ENCODE measurements at places on chromosomes 2 and 18.

DNA sequence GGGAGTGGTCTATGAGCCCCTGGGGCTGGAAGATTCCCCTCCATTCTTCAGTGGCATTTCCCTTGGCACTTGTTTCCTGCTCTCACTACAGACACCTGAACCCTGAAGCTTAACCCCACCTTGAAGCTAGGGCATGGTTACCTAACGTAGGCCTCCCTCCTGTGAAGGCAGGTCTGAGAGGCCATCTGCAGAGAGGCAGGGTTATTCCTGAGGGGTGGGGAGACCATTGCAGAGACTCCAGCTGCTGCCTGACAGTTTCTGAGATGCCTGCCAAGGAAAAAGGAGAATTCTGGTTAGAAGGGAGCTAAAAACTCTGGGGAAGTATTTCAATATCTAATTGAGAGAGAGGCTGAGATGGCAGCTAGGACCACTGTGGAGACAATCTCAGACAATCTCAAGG, 119.3 kb upstream of the NDUFV2 start:
- no peak for DNase-seq

DNA sequence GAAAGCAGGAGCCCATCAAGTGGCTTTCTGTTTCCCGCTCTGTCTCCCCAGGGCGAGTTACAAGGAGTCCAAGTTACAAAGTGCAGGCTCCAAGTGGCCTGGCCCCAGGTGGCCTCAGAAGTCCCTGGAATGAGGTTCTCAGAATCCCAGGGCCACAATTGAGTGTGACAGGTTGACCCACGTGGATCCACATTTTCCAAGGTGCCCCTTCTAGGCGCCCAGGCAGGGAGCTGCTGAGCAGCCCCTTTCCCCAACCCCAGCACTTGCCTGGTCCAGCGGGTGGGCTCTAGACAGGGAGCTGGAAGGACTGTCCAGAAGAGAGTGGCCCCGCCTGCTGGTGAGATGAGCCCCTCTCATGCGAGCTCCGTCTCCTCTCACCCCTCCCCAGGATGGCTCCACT, 253.4 kb downstream of the CYP26B1 start:
- DNase-seq = no peak

DNA sequence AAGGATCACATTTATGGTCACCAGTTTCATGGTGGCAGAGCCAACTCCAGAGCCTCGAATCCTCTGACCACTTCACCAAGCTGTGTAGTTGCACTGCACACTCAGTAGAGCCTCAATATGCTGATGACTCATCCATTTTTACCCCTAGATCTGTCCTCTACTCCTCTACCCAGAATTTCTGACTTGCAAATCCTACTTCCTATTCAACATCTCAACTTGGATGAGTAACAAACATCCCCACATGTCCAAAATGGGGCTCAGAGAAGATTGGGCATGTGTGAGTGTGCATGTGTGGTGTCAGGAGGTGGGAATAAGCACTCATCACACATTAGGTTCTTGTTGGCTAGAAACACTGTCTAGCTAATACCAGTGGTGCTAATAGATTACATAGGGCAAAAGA, 57.8 kb upstream of the IGFBP2 start:
- peak; percentile 20 for DNase-seq

- no peak for DNase-seq
Observed at GRCh38 chr2:232997749-232998665, 15.0 kb downstream of the NGEF start.

GRCh38 chr2:74834792-74835755, 1.1 kb downstream of the HK2 start:
- DNase-seq = peak; percentile 53

DNA sequence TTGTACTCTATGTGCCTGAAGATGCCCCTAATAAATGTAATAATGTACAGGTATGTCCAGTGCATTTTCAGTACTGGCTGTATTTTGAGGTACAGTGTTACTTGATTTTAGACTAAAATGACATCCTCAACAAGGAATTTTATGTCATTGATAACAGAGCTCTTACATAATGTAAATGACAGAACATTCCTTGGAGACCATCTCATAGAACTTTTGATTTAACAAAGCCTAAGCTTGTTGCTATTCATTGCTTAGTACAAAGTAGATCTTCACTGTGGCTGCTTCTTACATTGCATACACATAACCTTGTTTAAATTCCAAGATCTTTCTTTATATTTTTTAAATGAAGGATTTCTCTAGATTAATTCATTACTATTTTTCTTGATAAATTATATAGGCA, 24.1 kb downstream of the DYNC1I2 start:
- no peak for DNase-seq

GRCh38 chr2:53519918-53520841, 247.4 kb upstream of the CHAC2 start:
- no peak for DNase-seq

Data from MV-4-11 (cell line).